Stimulated activated CD8-positive, alpha-beta memory T cell treated with anti-CD3 and anti-CD28 coated beads, Interleukin-15, amount 100 ng/mL, for 48 hours (primary cell): ENCODE measurements at places on chromosomes 1 and 21.

- DNase-seq: no peak
Observed at GRCh38 chr21:31564439-31564838, 95.1 kb upstream of the SOD1 start.

- no peak for DNase-seq
Observed at GRCh38 chr1:154186852-154187501, 4.9 kb downstream of the TPM3 start.

DNA sequence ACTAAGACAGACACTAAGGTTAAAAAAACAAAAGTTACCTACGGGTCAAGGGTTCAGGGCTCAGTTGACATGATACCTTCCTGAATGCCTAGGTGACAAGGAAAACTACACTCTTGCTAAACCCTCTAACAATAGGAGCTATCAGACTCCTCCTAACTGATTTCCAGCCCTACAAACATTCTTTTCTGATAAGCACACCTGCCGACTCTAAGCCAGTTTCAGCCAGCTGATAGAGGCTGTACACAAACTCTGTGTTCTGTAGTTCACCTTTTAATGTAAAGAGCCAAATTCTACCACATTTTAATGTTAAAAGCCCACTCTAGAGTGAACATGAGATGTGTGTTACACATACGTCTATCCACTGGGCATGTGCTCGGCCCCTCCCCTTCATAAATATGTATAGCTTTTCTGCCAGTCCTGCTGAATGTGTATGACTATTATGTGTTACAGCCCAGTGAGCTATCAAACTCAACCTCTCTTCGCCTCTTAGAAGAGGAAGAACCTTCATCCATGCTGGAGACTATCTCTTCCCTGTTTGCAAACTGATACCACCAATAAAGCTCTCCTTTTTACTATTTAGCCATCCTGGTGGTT, 40.0 kb upstream of the FAM163A start:
- no peak for DNase-seq

- no peak for DNase-seq
Observed at GRCh38 chr1:195376190-195376589, 1232.0 kb downstream of the KCNT2 start.

DNA sequence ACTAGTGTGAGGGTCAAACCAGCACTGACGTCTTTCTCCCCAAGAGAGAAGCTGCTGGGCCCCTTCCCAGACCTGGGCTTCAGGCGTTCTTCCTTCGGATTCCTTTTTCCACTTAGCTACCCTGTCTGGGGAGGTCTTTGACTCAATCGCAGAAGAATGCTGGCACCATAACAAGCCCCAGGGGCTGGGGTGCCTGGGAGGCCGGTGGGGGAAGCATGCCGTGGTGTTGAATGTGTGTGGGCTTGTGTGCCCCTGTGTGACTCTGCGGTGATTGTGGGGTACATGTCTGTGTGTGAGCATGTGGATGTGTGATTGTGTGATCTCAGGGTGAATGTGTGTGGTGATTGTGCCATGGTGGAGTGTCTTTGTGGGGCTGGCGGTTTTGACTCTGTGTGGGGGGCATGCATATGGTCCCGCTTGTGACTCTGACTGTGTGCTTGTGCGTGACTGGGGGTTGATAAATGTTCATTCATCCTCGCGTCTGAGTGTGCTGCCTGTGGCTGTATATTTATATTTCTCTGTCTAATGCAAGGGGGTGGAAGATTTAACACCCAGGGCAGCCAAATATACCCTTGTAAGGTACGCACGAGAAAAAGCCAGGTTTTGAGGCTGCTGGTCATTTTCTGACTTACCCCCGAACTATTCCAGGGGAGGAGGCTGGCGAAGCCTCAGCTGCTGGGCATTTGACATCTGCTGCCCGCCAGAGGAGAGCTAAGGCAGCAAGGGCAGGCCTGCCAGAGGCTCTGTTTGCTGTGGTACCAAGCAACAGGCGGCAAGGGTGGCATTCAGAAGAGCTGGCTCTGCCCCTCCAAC, 1.1 kb upstream of the SYNC start:
- DNase-seq: no peak

GRCh38 chr21:15719976-15720375, 9.8 kb upstream of the USP25 start:
- DNase-seq: no peak

DNA sequence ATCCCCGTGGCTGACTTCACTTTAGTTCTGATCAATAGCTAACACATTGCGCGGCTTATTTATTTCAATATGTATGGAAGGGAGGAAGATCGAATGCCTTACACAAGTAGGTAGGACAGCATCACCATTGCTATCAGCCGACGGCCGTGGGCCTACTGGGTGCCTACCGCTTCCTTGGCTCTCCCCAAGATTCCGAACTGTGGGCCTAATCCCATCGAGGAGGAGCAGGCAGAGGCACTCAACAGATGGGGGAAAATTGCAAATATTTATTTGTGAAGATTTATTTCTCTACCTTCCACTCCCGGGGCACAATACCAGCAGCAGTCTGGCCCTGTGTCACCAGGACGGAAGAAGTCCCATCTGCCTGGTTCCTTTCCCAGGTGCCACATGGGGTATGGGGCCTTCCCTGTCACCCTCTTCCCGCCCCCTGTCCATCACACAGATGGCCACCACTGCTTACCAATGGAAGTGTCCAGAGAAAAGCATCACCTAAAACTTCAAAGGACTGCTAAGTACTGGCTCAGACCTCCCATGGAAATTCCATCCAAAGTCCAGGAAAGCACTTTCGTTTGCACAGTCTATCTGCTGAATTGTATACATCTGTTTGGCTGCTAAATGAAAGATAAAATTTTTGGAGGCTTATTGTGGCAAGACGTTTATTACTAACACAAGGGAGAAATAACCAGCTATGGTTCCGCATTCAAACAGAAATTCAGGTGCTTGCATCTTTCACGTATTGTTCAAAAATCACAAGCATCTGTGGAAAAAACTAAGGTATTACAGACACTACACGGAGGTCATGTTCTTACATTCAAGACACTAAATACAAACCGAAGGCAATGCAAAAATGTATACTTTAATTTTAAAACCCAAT, 11.8 kb downstream of the AGT start:
- no peak for DNase-seq

- no peak for DNase-seq
Observed at GRCh38 chr1:183844806-183845205, 39.9 kb downstream of the RGL1 start.

DNA sequence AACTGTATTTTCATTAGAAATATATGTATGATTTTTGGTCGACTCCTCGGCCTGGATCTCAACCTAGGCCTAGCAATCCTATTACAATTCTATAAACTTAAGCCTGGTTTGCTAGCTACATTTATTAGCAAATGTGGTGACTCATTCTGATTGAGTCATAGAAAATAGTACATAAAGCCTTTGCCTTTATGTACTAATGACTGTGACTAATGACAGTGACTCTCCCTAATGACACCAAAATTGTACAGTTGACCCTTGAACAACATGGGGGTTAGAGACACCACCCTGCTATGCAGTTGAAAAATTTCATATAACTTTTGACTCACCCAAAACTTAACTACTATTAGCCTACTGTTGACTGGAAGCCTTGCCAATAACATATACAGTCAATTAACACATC, 78.9 kb downstream of the CLEC20A start:
- no peak for DNase-seq

GRCh38 chr1:150567717-150568593, 11.5 kb downstream of the MCL1 start:
- no peak for DNase-seq

- DNase-seq: no peak
Observed at GRCh38 chr1:54310439-54311328, 95.5 kb downstream of the SSBP3 start.

GRCh38 chr21:25885880-25886279, 151.1 kb downstream of the GABPA start:
- no peak for DNase-seq

DNA sequence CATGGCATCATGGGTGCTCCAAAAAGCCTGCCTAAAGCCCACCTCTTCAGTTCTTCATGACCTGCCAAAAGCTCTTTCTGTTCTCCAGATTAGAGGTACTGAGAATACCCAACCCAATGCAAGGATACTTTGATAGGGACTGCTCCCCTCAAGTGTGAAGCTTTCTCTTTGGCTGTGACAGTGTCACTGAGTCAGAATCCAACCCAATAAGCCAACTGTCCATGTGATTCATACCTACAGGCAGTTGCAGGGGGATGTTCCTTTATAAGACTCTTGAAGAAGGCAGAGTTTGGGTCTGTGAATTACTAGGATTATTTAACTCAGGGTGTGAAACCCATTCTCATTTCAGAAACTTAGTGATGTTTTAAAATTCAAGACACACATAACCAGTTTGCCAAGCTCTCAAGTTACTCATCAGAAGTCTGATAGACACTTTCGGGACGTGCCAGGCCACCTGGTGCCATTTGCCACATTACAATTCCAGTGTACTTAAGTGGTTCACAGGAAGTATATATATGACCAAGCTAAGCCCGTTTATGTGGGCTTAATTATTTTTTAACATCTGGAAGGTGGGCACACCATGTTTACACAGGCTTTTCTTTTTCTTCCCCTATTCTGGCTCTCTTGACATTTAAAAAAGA, 265.8 kb downstream of the NFIA start:
- DNase-seq: no peak

DNA sequence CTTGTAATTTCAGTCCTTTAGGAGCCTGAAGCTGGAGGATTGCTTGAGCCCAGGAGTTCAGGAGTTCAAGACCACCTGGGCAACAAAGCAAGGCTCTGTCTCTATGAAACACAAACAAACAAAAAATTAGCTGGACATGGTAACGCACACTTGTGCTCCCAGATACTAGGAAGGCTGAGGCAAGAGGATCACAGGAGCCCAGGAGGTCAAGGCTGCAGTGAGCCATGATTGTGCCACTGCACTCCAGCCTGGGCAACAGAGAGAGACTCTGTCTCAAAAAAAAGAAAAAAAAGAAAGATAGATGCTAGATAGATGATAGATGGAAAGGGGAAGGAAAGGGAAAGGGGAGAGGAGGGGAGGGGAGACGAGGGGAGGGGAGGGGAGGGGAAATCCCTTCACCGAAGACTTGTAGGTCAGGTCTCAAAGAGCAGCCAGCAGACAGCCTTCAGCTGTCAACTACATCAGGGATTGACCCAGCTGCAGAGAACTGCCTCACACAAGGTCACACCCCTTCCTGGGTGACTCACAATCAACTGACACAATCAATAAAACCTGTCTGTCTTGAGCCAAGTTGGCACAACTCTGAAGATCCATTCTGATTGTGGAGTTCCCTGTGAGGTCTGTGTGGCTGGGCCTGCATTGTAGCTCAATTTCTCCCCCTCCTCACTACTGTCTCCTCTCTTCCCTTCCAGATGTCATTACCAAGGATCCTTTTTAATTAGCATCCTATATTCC, 200.6 kb downstream of the RGS7 start:
- no peak for DNase-seq

DNA sequence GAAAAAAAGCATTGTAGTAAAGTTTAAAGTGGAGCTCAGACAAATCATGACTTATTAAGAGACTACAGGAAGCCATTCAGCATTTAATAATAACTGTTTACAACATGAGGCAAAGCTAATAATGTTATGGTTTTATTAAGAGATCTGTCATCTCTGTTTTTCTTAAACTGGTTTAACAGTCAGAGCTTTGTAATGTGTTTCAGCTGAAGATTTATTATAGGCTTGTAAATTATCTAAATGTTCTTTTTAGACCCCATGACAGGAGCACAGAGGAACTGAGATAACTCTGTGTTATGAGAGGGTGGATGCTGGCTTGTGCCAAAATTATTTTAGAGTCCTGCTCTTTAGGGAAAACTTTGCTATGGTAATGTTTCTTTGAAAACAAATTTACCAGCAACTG, 38.0 kb upstream of the RWDD3 start:
- no peak for DNase-seq

DNA sequence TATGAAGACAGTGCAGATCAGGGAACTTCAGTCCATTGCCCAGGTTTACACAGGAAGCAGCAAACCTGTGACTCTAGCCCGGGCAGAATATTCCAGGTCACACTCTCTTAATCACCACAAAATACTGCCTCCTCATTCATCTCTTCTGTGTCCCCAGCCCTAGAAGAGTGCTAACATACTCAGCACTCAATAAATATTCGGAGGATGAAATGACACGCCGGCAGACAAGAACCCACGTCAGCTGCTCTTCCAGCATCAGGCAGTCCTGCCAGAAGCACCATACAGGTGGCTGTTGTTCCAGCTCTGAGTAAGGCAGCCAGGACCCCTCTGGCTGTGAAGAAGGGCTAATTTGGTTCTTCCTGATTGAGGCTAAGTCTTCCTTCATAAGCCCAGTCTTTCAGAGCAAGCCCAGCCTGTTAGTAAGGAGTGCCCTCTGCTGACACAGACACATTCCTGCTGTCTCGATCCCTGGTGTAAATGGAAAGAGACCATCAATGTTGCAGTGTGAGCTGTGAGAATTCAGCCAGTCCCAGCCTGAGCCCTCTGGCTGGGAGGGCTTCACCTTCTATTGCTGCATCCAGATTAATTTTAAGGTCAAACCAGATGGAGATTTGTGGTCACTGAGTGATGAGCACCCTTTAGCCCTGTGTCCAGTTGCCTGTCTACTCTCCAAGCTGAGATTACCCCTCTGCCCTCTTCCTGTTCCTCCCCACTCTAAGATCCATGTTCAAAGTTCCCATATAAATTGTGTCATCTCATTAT, 45.0 kb upstream of the KIRREL1 start:
- no peak for DNase-seq

DNA sequence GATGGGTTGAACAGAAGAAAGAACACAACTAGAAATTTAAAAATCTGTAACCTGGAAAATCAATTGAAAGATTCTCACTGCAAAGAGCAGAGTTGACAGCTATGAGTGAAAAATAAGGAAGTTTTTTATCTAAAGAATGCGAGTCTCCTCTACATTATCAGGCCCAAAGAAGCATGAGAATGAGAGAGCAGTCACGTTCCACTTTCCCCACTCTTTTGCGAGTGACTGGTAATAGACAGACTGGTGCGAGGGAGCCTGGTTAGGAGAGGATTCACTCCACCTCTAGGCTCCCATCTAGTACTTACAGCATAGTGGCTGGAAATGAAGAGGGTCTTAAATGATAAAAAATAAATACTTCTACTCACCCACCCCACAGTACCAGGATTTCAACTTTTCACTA, 52.0 kb downstream of the PRDX6 start:
- DNase-seq: no peak

DNA sequence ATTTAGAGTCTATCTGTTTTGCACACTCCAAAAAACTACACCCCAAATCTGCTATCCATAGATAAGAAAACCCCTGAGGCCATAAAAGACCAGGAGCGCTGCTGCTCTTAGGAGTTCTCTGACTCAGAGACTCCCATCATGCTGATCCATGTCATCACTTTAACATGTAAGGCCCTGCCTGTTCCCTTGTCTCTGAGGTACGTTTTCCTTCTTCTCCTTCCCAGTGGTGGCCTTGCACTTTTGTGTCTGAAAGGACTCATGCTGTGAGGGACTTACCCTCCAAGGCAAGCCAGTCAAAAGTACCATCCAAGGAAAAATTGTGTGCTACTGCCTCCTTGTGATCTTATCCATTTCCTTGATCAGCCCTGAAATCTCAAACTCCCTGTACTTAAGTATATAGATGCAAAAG, 427.4 kb upstream of the NCAM2 start:
- no peak for DNase-seq

DNA sequence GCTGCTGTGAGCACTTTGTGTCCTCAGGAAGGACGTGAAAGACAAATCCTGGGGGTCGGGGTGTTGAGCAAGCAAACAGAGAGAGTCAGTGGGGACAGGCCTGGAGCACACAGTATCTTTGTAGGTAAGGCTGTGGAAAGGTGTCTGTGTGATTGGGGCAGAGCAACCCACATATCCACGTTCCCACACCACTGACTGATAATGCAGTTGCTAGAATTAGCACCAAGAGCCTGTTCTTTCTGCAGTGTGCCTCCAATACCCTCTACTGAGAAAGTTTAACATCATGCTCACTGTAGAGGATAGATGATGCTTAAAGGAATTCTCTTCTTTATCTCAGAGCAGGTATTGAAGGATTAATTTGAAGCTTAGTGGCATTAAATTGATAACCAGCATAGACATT, 161.1 kb downstream of the PIK3R3 start:
- DNase-seq: no peak
